ENCODE measurements at places on chromosomes 2 and 18.

GRCh38 chr18:9737472-9738121 is 29.5 kb downstream of the RAB31 start:
- DNase-seq: no peak

DNA sequence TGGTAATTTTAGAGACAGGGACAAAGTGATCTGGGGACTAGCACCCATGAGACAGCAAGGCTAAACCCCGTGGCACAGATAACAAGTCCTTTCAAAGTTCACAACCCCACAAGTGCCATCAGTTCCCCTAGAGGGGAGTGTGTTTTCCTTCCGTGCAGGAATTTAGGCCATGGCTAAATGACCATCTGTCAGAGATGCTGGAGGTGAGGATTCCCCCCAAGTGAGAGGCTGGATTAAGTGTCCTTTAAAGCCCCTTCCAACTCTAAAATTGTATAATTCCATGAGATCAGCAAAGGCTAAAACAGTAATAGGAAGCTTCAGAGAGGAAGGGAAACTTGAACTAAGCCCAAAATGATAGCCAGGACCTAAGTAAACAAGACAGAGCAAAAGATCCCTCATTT is 8.7 kb downstream of the FEZ2 start:
- DNase-seq: peak; percentile 39

- peak; percentile 24 for DNase-seq
Observed at GRCh38 chr18:28153485-28154065, 23.4 kb downstream of the CDH2 start.

DNA sequence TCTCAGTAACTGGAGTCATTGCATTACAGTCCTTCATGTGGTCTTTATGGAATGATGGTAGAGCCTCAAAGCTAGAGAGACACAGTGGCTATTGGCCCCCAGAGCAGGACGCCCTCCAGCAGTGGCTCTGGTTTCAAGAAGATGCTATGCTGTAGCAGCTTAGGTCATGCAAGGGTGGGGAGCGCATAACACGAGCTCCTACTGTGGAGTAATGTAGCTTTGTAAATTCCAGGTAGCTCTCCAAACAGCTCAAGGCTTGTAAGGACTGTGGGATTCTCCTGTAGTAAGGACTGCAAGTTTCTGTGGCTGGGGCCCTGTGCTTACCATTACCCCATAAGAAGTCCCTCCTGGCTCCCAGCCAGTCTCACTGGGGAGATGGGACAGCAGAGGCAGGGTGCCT is 15.6 kb downstream of the APLF start:
- no peak for DNase-seq

- no peak for DNase-seq
Observed at GRCh38 chr2:224278531-224278930, 123.4 kb downstream of the FAM124B start.

- no peak for DNase-seq
Observed at GRCh38 chr2:95179451-95179850, 13.8 kb downstream of the ZNF2 start.

DNA sequence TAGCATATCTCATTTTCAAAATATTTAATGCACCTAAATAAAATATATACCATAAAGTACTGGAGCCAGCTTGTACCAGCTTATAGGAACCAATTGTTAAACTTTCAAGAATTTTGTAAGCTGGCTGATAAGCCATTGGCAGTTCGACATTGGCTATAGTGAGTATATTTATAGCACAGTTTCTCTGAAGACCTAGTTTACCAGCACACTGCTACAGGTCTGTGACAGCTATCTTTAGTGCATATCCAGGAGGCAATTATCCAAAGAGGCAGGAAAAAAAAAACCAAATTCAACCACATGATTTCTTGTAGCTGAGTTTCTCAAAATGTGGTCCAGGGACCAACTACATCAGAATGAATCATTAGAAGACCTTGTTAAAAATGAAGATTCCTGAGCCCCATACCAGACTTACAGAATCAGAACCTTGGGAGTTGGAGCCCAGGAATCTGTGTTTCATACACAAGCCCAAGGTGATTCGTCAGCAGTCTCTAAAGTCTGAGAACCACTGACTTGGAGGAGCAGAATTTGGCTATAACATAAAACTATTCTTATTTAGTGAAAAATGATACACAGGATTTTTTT is 279.0 kb upstream of the NRP2 start:
- DNase-seq: no peak

- DNase-seq: no peak
Observed at GRCh38 chr2:20634507-20635112, 16.3 kb downstream of the HS1BP3 start.

GRCh38 chr2:47145466-47145865 is 9.6 kb downstream of the STPG4 start:
- DNase-seq: no peak

- no peak for DNase-seq
Observed at GRCh38 chr2:241443486-241444223, 64.7 kb downstream of the STK25 start.

- DNase-seq: no peak
Observed at GRCh38 chr2:26619096-26619495, 22.1 kb downstream of the CIB4 start.

- DNase-seq: no peak
Observed at GRCh38 chr2:172671501-172671900, 64.1 kb upstream of the RAPGEF4 start.

- no peak for DNase-seq
Observed at GRCh38 chr2:68438455-68439303, 28.4 kb downstream of the FBXO48 start.

- no peak for DNase-seq
Observed at GRCh38 chr2:37904993-37905392, 20.1 kb upstream of the RMDN2 start.

- no peak for DNase-seq
Observed at GRCh38 chr2:153963256-153963655, 91.5 kb downstream of the GALNT13 start.

DNA sequence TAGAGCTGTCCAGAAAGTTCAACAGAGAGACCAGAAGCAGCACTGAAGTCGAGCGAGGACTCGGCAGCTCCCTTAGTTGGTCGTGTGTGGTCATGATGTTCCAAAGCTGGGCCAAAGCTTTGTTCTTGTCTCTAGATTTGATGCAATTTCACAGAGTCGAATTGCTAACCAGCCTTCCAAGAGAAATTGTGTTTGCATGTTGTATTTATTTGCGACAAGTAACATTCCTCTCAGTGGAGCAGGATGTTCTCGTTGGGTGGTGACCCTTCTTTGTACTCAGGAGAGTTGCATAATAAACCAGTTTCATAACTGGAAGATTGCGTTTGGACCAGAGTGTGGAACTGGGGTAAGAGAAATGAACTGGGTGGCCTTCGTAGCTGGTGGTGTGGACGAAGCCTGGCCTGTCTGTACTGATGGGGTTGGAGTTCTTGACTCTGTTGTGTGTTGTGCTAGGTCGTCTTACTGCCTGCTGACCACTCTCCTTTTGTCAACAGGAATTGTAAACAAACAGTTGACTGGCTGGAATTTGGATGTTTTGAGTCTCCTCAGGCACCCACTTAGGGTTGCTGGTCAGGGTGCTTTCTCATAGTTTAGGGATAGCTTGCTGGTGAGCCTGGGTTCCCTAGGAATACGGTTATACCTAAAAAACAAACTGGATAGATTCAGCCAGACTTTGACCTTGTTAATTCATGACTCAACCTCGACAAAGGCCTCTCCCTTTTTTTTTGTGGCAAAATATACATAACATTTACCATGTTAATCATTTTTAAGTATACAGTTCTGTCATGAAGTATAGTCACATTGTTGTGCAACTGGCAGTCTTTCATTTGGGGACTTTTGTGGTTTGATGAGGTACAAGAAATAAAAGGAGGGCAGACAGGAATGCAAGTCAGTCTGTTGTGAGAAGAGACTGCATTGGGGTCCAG is 28.9 kb upstream of the TOGARAM2 start:
- no peak for DNase-seq

DNA sequence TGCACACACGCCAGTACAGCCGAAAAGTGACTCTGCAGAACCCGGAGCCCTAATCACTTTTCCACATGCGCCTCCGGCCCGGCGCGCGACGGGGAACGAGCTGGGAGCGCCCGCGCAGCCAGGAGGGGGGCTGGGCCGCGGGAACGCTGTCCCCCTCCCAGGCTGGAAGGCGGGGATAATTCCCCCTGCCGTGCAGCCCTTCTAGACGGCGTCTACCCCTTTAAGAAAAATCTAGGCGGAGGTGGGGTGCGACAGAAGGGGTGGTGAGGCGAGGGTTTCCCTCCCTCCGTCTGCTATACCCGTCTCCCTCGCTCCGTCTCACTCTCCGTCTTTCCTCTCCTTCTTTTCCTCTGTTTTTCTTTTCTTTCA is 2.4 kb downstream of the CYP26B1 start:
- peak; percentile 39 for DNase-seq

- peak; percentile 27 for DNase-seq
Observed at GRCh38 chr2:18299423-18300212, 260.8 kb downstream of the RDH14 start.

DNA sequence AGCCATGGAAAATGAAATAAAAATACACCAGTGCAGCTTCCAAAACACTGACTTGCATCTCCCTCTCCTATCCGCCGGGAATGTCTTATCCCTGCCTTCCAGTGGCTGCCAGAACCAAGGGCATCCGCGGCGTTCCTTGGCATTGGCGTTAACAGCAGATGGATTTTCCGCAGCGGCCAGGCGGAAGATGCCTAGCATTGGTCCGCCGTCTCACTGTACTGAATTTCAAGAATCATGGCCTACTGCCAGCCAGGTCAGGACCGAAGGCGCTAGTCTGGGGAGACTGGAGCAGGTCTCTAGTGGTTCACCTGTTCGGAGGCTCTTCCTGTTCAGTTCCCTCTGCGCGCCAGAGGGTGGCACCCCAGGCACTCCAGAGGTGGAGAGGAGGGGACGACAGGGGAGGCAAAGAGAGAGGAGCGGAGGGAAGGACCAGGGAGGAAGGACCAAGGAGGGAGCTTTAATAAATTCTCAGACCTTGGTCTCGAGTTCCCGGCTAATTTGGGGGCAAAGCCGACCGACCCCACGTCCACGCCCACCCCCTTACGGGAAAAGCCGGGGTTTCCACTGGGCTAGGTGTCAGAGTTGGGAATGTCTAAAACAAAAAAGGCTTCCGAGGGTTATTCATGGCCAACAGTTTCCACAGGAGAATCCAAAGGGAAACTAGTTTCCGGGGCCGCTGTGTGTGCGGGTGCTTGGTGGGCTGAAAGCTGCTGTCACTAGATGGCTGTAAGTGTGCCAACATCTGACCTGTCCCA is 3.7 kb upstream of the BCL2L11 start:
- peak; percentile 78 for DNase-seq

- DNase-seq: peak; percentile 19
Observed at GRCh38 chr2:47528874-47529273, 125.9 kb downstream of the MSH2 start.

GRCh38 chr2:43763091-43763490 is 10.7 kb upstream of the DYNC2LI1 start:
- no peak for DNase-seq

DNA sequence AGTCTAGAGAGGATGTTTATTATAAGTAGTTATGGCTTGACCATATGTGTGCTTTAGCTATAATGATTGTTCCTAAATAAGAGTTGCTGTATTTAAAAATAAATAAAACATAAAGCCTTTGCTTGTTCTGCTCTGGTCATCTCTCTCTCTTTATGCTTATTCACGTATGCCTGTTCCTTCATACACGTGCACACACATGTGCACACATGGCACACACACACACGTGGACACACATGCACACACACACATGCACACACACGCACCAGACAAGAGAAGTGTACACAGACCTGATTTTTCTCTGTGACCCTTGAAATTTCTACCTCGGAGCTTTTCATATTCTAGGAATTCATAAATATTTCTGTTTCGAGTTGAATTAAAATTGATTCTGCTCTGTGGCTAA is 658.2 kb upstream of the SALL3 start:
- DNase-seq: no peak

DNA sequence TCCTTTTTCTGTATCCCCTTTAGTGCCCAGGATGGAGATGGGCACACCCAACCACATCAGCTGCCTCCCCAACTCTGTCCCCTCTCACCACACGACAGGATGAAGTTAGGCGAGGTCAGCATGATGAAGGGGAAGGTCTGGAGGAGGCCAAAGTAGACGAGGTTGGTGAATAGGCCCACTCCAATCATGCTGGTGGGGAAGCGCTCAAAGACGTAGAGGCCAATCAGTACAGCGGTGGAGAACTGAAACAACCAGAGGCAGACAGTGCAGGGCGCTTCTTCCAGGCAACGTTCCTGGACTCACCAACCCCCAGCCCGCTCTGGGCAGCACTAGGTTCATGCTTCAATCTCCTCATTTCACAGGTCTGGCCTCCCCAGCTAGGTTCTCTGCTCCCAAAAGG is 2.9 kb downstream of the TEX261 start:
- no peak for DNase-seq

DNA sequence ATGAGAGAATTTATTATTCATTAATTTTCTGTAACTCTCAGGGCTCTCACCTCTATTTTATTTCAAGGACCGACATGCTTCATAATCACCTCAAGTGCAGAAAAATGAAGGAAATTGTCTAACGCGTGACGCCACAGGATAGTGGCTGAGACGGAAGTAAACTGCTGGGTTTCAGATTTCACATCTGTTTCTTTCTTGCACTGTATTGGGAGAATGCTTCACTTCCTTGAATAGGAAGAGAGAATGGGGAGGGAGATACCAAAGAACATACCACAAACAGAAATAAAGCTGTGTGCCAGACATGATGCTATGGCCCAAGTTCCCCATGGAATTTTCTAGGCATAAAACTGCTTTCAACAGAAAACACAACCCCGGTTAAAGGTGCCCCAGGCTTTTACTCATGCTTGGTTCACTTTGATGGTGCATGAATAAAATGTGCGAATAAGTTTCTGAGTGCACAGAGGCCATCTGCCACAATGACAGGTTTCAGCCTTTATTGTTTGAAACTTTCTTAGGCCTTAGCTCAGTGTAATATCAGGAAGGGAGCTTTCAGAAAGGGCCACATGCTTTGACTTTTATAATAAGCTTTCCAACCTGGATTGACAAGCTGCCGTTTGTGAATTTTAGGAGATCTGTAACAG is 1116.4 kb downstream of the SOCS6 start:
- DNase-seq: no peak

- DNase-seq: no peak
Observed at GRCh38 chr2:176104316-176105077, 2.6 kb upstream of the HOXD11 start.

GRCh38 chr2:60525899-60526298 is 27.6 kb downstream of the BCL11A start:
- DNase-seq: no peak

- DNase-seq: peak; percentile 51
Observed at GRCh38 chr2:218898109-218898878, 17.6 kb downstream of the WNT10A start.

GRCh38 chr2:218319813-218320365 is 27.6 kb upstream of the TMBIM1 start:
- DNase-seq: no peak

- no peak for DNase-seq
Observed at GRCh38 chr2:157256626-157257025, 879 bp upstream of the GALNT5 start.

DNA sequence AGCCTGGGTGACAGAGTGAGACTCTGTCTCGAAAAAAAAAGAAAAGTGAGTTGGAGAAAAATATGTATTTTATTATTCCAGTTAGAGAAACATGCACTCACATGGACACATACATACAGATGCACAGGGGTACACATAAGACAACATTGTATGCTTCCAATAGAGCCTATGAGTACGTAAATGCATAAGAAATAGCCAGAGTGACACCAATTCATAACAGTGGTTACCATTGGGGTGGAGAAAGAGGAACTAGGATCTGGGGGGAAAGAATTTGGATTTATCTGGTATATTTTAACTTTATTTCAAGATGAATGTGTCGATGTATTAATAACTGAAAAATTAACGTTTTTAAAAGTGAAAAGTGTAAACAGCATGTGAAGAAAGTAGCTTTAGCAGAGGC is 16.1 kb downstream of the IL36A start:
- no peak for DNase-seq

GRCh38 chr2:184596819-184597411 is 1.4 kb upstream of the ZNF804A start:
- peak; percentile 14 for DNase-seq

GRCh38 chr2:18399601-18400000 is 160.9 kb downstream of the RDH14 start:
- no peak for DNase-seq
